ENCODE measurements at places on chromosomes 12 and 14.
A peak's percentile ranks its signal among the peaks of the same experiment; 100 is the strongest.

DNA sequence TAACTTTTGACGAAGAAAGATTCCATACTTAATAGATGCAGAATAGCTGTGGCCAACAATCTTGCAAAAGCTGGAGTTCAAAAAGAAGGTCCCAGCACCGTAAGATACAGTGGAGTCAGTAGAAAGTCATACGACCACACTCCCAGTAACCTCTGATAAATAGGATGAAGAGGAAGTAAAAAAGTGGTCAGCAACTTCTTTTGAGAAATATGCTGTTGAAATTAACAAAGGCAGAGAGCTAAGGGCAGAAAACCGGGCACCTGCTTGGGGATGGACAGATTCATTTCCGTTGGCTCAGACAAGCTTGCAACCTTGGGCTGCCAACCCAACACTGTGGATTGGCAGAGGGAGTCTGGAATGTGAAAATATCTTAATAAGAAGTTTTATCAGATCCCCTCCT is 40.0 kb downstream of the BTG1 start:
- no peak for DNase-seq

GRCh38 chr14:26606729-26607312 is 9.0 kb upstream of the NOVA1 start:
- no peak for DNase-seq

DNA sequence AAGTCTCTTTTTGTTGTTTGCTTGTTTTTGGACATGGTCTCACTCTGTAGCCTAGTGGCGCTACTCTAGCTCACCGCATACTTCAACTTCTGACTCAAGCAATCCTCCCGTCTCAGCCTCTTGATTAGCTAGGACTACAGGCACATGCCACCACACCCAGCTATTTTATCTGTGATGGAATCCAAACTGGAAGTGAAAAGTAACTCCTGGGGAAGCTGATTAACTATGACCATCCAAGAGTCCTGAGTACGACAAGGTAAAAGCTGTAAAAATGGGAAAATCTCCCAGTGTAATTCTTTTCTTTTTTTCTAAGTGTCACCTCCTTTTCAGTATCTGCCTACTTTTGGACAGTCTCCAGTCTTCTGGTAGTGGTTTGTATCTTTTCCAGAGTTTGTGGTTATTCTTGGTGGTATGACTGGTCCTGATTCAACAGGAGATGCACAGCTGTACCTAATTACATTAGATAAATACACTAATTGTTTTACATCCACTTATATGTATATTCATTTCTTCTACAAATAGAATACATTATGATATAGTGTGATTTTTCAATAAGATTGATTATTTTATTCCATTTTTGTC is 97.8 kb downstream of the SLC6A15 start:
- no peak for DNase-seq

GRCh38 chr12:27635349-27635972 is 60.8 kb upstream of the REP15 start:
- DNase-seq, result no peak

DNA sequence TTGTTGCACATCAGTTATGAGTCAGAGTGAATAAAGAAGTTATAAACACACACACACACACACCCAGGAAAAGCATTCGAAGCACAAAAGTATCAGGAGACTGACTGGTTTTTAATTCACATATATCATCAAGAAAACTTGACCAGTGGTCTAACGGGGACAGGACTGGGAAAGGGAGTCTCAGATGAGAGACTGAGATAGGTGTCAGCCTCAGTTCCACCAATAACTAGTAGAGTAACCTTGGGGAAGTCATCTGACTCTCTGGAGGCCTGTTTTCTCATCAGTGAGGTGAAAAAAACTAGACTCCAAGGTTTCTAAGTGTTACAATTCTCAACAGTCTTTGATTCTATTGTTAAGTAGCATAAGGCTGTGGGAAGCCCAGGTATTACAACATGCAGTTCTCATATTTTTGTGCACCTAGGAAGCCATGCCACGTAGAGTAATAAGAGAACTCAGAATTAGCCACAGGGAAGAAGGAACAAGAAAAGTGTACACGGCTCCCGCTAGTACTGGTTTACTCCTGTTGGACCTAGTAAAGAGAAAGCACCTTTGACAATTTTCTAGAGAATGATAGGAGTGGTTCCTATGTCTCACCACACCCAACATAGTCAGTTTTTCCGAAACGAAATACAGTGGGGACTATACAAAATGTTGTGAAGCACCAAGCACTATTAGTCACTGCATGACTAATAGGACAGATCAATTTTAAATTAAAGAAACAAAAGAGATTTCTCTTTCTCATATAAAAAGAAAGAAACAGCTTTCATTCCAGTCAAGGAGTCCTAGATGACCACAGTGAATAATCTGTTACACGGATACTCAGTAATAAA is 5.0 kb downstream of the PPTC7 start:
- DNase-seq, result no peak

- DNase-seq, result no peak
Measured at GRCh38 chr14:34030864-34031263, 80.0 kb upstream of the EGLN3 start.

DNA sequence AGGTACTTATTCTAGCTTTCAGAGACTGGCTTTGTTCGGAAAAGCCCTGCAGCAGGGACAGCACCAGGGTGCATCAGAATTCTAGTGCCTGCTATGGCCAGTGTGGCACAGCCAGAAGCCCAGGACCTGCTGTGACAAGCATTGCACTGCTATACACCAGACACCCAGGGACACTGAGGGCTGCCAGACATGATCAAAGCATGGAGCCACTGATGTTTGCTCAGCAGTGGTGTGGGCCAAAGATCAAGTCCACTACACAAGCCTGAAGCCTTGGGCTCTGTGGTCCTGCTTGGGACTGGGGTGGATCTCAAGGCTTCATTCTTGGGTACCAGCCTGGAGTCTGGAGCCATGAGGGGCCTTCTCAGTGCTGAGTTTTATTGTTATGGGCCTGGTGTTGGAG is 36.1 kb upstream of the CDKN3 start:
- DNase-seq, result no peak

DNA sequence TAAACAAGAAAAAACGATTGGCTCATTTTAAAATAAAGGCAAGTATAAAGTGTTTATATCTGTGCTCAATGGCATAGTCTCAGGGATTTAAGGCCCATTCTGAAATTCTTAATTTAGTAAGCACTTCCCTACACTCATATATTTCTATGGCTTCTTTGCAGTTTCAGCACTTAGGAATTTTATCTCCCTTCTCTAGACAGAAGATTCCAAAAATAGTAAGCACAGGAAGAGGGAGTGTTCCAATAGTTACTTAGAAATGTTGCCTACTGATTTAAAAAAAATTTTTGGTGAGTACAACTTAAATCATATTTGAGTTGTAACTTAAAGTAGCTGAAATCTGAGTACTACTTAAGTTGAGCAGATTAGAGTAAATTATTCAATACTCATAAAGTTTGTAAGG is 19.8 kb downstream of the INSM2 start:
- no peak for DNase-seq

DNA sequence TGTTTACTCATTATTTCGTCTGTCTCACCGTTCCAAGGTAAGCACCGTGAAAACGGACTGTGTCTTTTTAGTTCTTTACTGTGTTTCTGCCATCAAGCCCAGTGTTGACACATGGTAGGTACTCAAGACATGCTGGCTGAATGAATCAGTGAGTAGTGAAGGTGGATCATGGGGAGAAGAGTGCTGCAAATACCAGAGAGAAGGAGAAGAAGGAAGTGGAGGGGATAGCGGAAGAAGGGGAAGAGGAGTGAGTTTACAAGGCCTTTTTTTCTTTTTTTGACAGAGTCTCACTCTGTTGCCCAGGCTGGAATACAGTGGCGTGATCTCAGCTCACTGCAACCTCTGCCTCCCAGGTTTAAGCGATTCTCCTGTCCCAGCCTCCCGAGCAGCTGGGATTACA is 54.6 kb downstream of the ETV6 start:
- DNase-seq, result no peak

DNA sequence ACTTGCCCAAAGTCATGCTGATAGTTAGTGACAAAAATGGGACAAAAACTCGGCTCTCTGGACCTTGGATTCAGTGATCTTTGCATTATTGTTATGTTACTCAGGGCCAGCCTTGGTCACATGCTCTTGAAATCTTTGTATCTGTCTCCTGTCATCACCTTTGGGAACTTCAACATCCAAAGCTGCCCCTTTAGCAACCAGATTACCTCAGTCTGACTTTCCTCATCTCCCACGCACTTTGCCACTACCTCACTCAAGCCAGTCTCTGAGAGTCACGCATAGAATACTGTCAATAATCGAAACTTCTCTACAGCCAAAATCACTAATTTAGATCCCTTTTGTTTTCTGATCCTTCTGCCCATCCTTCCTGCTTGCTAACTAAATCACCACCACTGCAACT is 90.8 kb upstream of the DAAM1 start:
- DNase-seq, result no peak

DNA sequence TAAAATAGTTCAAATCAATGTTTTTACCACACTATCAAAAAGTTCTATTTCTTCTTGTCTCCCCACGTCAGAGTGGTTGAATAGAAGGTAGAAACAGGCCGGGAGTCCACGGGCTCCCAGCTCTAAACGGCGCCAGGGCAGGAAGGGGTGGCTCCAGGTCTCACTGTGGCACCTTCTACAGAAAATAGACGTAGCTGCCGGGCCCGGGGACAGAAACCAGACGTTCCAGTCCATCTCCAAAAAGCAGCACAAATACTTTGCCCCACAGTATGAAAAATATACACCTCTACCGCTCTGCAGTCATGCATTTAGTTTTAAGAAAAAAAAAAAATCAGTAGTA is 30.9 kb downstream of the CCNK start:
- no peak for DNase-seq

- no peak for DNase-seq
Measured at GRCh38 chr14:72962829-72963312, 36.6 kb downstream of the DCAF4 start.

GRCh38 chr14:31877255-31877798 is 199.8 kb upstream of the ARHGAP5 start:
- DNase-seq, result no peak

DNA sequence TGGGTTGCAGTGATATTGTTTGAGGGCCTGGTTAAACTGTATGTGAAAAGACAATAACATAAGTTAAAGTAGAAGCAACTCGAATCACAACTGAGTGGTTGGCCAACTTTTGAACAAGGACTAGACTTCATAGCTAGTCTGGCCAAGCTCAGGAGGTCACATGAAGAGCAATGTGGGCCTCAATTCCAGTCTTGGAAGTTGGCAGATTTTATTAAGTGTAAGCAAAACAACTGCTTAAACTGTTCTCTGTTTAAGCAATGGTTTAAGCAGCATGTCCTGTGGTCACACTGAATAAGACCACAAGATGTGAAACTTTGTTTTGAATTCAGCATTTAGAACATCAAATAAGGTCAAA is 100.4 kb downstream of the TMTC3 start:
- no peak for DNase-seq

GRCh38 chr14:70665448-70666360 is 24.0 kb downstream of the TTC9 start:
- DNase-seq, result no peak

DNA sequence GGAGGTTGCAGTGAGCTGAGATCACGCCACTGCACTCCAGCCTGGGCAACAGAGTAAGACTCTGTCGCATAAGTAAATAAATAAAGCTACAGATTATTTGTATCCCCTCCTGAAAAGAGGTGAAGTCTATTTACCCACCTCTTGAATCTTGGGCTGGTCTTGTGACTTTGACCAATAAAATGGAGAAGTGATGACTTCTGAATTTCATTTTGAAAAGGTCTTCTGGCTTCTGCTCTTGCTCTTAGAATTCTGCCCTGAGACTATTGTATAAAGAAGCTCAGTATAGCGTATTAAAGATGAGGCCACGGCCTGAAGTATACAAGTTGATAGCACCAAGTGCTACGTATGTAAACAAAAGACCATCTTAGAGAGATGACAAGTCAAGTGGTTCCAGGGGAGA is 88.3 kb upstream of the AMN1 start:
- DNase-seq, result no peak

GRCh38 chr12:6457220-6457945 is 5.5 kb downstream of the TAPBPL start:
- no peak for DNase-seq

GRCh38 chr12:107845980-107846659 is 71.6 kb downstream of the ASCL4 start:
- DNase-seq, result no peak

GRCh38 chr14:101242442-101243385 is 318.6 kb upstream of the DIO3 start:
- peak; percentile 29 for DNase-seq

DNA sequence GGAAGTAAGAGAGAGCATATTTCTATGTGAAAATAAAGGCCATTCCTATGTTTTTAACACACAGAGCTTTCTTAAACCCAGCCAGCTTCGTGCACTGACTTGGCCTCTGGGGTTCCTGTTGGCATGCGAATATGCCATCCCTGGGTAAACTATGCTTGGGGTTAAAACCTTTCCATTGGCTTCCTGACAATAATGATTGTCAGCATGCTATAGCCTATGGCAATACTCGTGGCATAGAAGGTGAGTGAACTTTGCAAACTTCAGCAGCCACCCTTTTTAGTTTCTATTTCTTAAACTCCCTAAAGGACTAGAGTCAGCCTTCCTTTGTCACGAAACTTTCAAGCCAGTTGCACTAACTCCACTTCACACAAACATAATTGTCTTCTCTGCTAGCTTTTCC is 148.4 kb upstream of the RGS6 start:
- DNase-seq, result no peak

- DNase-seq, result no peak
Measured at GRCh38 chr14:39430762-39431415, 1.3 kb downstream of the FBXO33 start.

- no peak for DNase-seq
Measured at GRCh38 chr14:89720076-89720687, 234.3 kb downstream of the EFCAB11 start.

- DNase-seq, result peak; percentile 44
Measured at GRCh38 chr12:124727264-124727800, 136.3 kb downstream of the SCARB1 start.

DNA sequence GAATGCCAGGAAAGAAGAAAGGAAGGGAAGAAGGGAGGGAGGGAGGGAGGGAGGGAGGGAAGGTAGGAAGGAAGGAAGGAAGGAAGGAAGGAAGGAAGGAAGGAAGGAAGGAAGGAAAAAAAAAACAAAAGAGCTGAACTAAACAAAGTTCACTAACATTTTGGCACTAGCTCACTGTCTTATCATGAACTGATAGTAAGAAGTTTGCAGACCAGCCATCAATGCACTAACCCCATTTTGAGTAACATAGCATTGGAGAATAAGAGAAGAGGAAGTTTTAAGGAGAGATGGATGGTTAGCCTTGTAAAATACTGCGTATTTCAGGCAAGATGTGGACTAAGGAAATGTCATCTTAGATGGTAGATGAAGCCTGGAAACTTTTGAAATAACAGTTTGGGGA is 1136.0 kb downstream of the FLRT2 start:
- DNase-seq, result no peak

- DNase-seq, result no peak
Measured at GRCh38 chr12:88758176-88758575, 177.9 kb upstream of the KITLG start.

GRCh38 chr14:59187802-59188460 is 536 bp upstream of the DAAM1 start:
- DNase-seq, result peak; percentile 12

GRCh38 chr12:62516927-62517326 is 50.3 kb downstream of the MON2 start:
- no peak for DNase-seq
